Transverse colon (tissue), 4 donors: ENCODE measurements at places on chromosomes 4 and X.

- no peak for DNase-seq
These were observed 1.8 kb downstream of the RGS12 start for GRCh38 chr4:3294401-3295241.

DNA sequence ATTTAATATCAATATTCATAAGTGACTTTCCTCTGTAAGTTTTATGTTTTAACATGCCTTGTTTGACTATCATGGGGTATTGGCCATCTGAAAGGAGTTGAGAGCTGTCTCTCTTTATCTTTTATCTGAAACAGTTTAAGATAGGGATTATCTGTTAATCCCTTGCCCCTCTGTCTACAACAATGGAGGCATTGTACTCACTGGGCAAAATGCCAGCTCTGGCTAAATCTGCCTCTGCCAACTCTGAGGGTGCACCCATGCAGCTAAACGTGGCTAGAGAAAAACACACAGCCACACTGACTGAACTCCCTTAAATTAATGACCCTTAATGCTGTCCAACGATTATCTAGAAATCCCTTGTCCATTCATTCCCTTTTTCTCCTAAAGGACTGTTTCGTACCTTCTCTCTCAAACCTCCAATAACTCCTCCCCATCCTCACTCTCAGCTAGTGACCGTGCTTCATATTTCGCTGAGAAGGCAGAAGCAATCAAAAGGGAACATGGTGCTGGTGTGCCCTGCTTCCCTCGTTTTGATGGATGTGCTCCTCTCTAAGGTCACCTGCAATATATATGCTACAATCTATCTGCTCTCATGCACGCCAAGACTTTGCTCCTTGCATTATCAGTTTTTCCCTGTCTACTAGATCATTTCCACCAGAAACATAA lies 10.3 kb downstream of the PHKA2 start:
- peak; percentile 23 for DNase-seq

DNA sequence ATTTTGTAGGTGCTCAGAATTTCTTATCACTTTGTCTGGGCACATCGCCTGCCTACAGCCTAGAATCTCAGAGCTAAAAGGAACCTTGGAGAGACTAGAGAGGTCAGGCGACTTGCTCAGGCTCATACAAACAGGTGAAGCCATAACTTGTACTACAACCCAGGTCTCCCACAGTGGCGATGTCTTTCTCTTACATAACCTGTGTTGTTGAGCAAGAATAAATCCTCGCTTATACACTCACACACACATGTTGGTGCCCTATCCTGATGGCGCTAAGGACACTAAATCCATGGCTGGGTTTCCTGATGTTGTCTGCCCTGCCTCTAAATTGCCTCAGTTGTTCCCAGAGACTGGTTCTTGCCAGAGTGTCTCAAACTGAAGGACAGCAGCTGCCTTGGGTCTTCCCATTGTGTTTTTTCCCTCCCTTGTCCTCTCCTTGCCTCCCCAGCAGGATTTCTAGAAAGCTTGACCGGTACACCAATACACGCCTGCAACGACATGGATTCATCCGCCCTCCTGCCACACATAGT lies 1.6 kb downstream of the TSC22D3 start:
- no peak for DNase-seq

- DNase-seq = no peak
These were observed 15.2 kb downstream of the BLTP1 start for GRCh38 chr4:122167369-122167768.

DNA sequence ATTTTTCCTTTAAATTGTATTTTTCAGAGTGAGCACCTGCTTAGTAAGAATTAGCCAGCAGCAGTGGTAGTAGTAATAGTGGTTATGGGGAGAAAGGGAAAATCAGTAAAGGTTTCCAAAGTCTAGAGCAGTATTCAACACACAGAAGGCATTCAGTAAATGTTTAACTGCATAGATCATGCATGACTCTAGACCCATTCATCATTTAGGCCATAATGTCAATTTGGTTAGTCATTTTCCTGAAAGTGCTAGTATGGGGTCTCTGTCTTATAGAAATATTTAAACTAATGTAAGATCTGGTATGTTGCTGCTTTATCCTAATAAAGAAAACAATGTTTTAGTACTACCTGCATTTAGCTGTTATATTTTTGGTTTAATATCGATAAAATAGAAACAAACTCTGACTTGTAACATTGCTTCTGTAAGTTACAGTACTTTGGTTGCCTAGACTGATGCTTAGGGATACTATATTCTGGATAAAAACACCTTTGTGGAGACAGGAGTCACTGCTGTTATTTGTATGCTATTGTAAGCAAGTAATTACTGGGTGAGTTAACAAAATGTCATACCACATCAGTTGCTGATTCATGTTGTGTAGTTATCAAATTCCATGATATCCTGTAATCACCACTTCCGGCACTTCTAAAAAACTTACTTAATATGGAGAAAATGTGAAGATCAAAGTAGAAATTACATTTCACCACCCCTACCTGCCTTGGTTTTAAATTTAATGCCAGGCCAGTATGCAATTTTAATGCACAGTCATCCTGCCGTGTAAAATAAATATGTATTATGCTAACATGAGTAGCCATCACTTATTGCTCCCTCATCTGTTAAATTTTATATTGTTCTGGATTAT lies 115.8 kb upstream of the BMPR1B start:
- no peak for DNase-seq

- no peak for DNase-seq
These were observed 29.9 kb downstream of the C4orf51 start for GRCh38 chr4:145709843-145710242.

- no peak for DNase-seq
These were observed 32.3 kb upstream of the ASMTL start for GRCh38 chrX:1485033-1485432.

- no peak for DNase-seq
These were observed 20.4 kb upstream of the MAPK10 start for GRCh38 chr4:86380181-86380724.

DNA sequence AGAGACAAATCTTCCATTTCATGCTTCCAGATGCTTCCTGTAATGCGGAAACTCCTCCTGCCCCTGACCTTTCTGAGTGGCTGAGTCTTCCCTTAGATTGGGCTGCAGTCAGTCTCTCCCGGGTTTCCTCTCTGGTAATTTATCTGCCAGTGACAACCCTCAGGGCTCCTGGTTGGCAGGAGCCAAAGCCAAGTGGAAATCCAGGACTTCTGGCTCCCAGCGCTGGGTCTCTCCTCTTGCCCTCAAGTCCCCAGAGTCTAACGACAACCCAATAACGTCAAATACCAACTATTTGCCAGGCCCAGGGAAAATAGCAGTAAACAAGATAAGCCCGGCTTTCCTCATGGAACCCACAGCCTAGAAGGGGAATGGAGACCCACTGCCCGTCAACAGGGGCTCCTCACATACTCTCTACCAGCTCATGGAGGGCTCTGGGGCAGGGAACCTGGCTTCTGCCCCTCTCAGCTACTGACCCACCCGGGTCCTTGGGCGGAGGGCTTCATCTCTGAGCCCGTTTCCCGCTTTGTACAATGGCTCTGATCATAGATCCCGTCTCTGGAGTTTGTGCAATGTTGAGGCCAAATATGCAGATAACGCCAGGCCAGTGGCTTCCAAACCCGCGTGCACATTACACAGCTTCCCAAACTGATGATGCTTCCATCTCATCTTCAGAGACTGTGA lies 1.1 kb upstream of the TBC1D14 start:
- DNase-seq = no peak

- no peak for DNase-seq
These were observed 52.4 kb downstream of the USP46 start for GRCh38 chr4:52606726-52607125.

DNA sequence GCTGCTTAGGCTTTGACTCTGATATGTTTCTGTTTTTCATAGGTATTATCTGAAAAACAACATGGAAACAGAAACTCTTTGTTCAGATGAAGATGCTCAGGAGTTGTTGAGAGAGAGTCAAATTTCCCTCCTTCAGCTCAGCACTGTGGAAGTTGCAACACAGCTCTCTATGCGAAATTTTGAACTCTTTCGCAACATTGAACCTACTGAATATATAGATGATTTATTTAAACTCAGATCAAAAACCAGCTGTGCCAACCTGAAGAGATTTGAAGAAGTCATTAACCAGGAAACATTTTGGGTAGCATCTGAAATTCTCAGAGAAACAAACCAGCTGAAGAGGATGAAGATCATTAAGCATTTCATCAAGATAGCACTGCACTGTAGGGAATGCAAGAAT lies 238.6 kb downstream of the RAPGEF2 start:
- DNase-seq = no peak

DNA sequence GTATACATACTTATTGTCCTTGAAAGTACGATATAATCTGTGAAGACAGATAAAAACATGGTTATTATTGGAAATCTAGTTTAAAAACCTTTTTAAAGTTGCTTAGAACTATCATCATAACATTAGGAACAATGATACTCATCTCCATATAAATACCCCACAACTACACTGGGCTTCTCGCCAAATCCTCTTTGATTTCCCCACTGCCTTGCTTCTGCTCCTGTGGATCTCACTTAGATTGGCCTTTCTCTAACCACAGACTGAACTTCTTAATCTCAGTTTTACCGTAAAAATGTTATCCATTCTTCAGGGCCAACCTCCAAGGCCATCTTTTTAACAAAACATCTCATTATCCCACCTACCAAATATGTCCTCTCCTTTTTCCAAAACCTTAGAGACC lies 77.6 kb downstream of the PRKG2 start:
- DNase-seq = no peak

DNA sequence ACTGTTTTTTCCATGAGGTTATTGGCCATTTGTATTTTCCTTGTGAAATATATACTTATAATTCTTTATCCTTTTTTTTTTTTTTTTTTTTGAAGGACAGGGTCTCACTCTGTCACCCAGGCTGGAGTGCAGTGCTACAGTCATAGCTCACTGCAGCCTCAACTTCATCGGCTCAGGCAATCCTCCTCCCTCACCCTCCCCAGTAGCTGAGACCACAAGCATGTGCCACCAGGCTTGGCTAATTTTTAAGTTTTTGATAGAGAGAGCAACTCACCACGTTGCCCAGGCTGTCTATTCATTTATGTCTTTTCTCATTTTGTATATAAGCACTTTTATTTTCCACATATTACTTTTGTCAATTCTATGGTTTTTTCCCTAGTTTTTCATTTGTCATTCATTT lies 16.8 kb downstream of the RBPJ start:
- DNase-seq = no peak

GRCh38 chrX:13167481-13168231 lies 123.2 kb upstream of the FAM9C start:
- no peak for DNase-seq

- DNase-seq = no peak
These were observed 171.7 kb downstream of the PAPSS1 start for GRCh38 chr4:107548211-107548905.

DNA sequence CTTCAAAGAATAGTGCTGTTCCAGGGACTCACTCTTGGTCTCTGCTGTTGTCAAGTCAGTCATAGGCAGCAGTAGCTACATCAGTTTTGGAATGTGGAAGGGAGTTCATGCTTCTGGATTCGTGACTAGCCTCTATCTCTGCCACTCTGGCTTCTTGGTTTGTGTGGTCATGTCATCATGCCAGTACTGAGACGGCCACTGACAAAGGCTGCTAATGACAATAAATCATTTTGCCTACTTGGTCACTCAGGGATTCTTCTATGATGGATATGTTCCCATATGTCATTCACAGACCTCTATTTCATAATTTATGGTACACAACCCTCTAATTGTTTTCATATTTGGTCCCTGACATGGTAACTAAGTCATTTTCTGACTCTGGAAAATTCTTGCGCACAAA lies 450.8 kb upstream of the BOD1L1 start:
- DNase-seq = no peak

DNA sequence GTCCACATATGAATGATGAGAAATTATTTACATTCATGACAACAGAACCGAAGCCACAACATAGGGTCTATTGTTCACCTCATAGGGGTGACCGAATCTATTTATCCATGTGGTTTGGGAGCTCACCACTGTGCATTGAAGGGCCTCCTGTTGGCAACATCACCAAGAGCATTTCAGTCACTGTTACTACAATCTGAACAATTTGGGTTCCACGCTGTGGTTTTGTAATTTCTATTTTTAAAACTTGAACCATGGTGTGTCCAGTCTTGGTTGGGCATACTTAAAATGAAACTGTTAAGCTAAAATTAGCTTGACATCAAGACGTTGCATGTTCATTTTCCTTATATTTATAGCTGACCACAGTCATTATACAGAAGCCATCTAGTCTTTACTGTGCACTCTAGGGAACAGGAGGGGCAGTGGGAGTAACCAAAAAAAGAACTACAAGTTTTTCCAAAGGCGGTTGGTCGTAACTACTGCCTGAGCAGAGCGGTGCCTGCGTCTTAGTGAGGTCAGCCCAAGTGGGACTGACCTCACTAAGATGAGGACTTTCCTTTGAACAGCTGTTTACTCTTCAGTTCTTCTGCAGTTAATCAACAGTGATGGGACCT lies 192.1 kb downstream of the SPRY1 start:
- peak; percentile 18 for DNase-seq

DNA sequence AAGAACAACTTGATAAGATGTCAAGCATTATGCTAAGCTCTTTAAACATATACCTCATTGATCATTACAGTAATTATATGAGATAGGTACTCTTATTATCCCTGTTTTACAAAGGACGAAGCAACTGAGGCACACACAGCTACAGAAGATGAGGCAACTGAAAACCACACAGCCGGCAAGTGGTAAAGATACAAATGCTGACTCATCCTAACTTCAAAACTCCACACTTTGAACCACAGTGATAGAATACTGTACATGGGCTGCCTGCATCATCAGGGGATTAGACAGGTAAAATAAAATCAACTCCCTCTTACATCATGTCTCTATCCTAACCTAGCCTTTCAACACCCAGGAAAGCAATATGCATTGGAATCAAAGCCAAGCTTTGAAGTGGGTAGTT lies 47.8 kb downstream of the LHFPL1 start:
- no peak for DNase-seq

- DNase-seq = no peak
These were observed 146.8 kb downstream of the PPP3CA start for GRCh38 chr4:101200561-101200960.

DNA sequence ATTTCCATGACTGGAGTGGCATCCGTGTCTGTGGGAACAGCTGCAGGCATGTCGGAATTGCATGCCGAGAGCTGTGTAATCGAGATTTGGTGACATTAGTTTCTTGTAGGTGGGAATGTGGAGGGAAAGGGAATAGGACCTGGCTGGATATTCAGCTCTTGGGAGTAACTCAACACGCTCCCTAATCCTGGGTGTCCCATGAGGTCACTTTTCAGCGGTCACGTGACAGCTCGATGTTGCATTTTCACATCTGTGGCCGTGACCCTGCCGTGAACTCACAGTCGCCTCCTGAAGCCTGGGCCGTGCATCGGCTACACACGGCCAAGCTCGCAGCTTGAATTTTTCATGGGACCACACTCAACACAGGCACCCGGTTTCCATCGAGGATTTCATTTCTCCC lies 25.8 kb upstream of the PSAPL1 start:
- no peak for DNase-seq

GRCh38 chr4:84875636-84876371 lies 90.7 kb downstream of the WDFY3 start:
- DNase-seq = no peak

DNA sequence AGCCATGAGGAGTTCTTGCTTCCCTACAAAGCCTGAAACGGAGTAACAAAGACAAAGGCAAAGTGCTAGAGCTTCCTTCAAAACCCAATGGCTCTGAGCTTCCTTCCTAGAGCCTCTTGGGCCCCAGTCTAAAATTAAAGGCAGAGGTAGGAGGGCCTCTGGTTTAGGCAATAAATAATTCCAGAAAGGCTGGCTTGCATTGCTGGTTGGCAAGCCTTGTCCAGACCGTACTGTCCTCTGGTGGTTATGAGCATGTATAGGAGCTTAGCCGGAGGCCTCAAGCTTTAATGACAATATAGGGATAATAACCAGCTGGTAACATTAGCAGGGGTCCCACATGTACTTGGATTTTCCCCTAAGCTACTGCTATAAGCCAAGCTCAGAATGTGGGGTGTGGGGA lies 237.3 kb downstream of the AR start:
- no peak for DNase-seq
